Osteoblast (primary cell): ENCODE measurements at places on chromosomes 6 and 20. TPM values are rescaled to one million over a fixed set of nuclear protein-coding genes. Genes with fewer than 3 reads are reported as not detected.

Gene ADGRB3
- total RNA-seq: not detected in 2 replicates

Gene TSHZ2
- total RNA-seq: 3.5 and 3.6 TPM in 2 replicates

Gene ZC3H12D
- under 0.01 and 0.29 TPM in 2 replicates for total RNA-seq

Gene OPRM1
- total RNA-seq: not detected in 2 replicates

Gene ZNF334
- total RNA-seq: 5.0 and 5.8 TPM in 2 replicates

Gene SLC17A3
- total RNA-seq: not detected in 2 replicates

Gene SALL4
- total RNA-seq: 3.3 and 3.5 TPM in 2 replicates

Gene ANKRD66
- total RNA-seq: not detected in 2 replicates

Gene POM121L2
- under 0.01 TPM in 1 of 2 replicates, not detected in the other for total RNA-seq

Gene SENP6
- total RNA-seq: 107 and 117 TPM in 2 replicates

Gene CLIC1
- 502 and 581 TPM in 2 replicates for total RNA-seq

Gene RAET1G
- total RNA-seq: 1.5 and 1.8 TPM in 2 replicates

Gene ENPP4
- total RNA-seq: 6.5 and 10.0 TPM in 2 replicates

Gene ALDH8A1
- total RNA-seq: under 0.01 and 0.29 TPM in 2 replicates

Gene NRSN1
- not detected in 2 replicates for total RNA-seq

Gene DUSP15
- total RNA-seq: 1.2 and 1.4 TPM in 2 replicates

Gene RCAN2
- total RNA-seq: 14.1 and 15.6 TPM in 2 replicates

Gene DYNLT2
- total RNA-seq: 1.8 and 2.2 TPM in 2 replicates

Gene GNMT
- total RNA-seq: 0.72 and 0.88 TPM in 2 replicates

Gene ADGRF5
- under 0.01 TPM in 2 replicates for total RNA-seq

Gene RBPJL
- total RNA-seq: not detected in 2 replicates

Gene RNF182
- 3.3 and 4.4 TPM in 2 replicates for total RNA-seq

Gene GSTA2
- not detected in 2 replicates for total RNA-seq

Gene SYTL3
- total RNA-seq: 1.5 and 2.2 TPM in 2 replicates

Gene NFYA
- total RNA-seq: 8.0 and 9.4 TPM in 2 replicates

Gene NCR2
- not detected in 2 replicates for total RNA-seq

Gene GABRR1
- not detected in 2 replicates for total RNA-seq

Gene KIF25
- not detected in 2 replicates for total RNA-seq

Gene KCNG1
- total RNA-seq: 13.6 and 16.3 TPM in 2 replicates

Gene SLC22A1
- total RNA-seq: 0.72 and 1.2 TPM in 2 replicates

Gene C6orf118
- total RNA-seq: not detected in 2 replicates

Gene NHLRC1
- 2.4 and 2.9 TPM in 2 replicates for total RNA-seq

Gene FAM184A
- total RNA-seq: under 0.01 and 0.36 TPM in 2 replicates

Gene ADISSP
- total RNA-seq: 15.3 and 18.5 TPM in 2 replicates

Gene SIRPB1
- total RNA-seq: 0.72 and 1.2 TPM in 2 replicates

Gene CDKN1A
- total RNA-seq: 456 and 461 TPM in 2 replicates

Gene L3MBTL1
- 5.6 and 9.8 TPM in 2 replicates for total RNA-seq
